CD4-positive, alpha-beta T cell treated with Interleukin-21 for 1 hour (primary cell): ENCODE measurements at places on chromosomes 6 and 20.

- DNase-seq, result no peak
Measured at GRCh38 chr6:168035661-168036545, 38.4 kb downstream of the KIF25 start.

DNA sequence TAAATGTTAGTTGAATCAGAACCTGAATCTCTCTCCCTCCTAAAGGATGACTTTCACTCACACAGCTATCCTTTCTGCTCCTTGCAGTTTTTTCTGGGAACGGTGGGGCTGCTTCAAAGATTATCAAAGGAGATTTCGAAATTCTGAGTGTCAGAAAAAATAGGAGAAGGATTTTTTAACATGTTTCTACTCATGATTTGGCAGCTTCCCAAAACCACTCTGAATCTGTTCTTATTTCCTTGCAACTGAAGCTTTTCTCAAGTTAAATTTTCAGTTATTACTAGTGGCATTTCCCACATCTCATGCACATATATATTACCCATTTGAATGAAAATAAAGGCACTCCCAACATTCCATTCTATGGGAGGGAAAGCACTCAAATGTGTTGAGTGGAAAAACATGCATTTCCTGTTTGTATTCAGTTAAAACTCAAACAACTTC is 123.6 kb downstream of the LCA5 start:
- DNase-seq, result no peak

DNA sequence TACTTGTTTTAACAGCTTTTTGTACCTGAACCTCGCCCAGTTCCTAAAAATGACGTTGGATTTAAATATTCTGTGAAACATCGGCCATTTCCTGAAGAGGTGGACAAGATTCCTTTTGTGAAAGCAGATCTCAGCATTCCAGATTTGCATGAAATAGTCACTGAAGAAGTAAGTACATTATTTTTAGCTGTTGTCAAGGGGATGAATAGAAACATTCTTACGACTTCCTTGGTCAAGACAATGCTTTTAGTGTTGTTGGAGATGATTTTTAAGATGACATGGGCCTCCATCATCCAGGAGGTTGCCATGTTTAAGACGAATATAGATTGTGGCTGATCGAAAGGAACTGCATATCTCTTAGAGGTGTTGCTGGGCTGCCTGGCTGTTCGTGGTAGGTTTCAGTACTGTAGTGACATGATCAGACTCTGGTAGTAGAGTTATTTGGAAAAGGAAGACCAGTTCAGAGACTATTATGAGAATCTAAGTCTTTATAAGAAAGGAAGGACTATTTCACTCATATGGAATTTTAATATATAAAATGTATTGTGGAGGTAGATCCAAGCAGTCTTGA is 29.9 kb upstream of the ADIG start:
- no peak for DNase-seq

- no peak for DNase-seq
Measured at GRCh38 chr6:168844821-168845609, 404.0 kb downstream of the SMOC2 start.

- DNase-seq, result no peak
Measured at GRCh38 chr6:15501826-15502445, 160.9 kb downstream of the DTNBP1 start.

GRCh38 chr6:136618086-136618485 is 67.9 kb upstream of the MAP7 start:
- no peak for DNase-seq

GRCh38 chr20:34271956-34272355 is 30.7 kb downstream of the ASIP start:
- DNase-seq, result no peak

GRCh38 chr6:157561414-157561790 is 180.4 kb downstream of the ZDHHC14 start:
- DNase-seq, result no peak

- DNase-seq, result no peak
Measured at GRCh38 chr20:57652606-57653545, 32.6 kb upstream of the ZBP1 start.

GRCh38 chr20:53866794-53867740 is 203.3 kb downstream of the BCAS1 start:
- DNase-seq, result no peak

DNA sequence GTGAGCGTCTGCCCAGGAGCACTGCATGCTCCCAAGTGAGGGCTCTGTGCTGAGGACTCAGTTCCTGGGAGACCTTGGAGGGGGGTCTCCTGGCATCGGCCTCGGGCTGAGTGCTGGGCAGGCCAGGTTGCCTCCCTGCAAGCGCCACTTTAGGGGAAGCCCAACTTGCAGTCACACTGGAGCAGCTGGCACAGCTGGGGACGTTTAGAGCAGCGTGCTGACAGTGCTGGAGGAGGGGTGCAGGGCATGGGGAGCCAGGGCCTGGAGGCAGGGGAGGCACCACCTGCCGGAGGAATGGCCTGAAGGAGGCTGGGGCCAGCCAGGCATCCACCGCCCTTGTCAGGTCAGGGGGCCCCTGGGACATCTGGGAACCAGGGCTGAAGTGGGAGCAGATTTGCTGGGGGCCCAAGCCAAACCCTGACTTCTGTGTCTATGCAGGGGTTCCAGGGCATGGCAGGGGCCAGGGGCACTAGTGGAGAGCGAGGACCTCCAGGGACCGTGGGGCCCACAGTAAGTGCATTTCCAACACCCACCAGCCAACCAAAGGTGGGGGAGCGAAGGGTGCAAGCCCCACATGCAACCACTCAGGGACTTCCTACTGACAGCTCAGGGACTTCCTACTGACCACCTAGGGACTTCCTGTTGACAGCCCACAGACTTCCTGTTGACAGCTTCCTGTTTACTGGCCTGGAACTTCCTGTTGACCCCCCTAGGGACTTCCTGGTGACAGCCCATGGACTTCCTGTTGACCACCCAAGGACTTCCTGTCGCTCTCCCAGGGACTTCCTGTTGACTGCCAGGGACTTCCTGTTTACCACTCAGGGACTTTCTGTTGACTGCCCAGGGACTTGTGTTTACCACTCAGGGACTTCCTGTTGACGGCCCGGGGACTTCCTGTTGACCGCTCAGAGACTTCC is 33.6 kb downstream of the COL20A1 start:
- peak; percentile 3 for DNase-seq

GRCh38 chr6:168663041-168663440 is 222.1 kb downstream of the SMOC2 start:
- no peak for DNase-seq

DNA sequence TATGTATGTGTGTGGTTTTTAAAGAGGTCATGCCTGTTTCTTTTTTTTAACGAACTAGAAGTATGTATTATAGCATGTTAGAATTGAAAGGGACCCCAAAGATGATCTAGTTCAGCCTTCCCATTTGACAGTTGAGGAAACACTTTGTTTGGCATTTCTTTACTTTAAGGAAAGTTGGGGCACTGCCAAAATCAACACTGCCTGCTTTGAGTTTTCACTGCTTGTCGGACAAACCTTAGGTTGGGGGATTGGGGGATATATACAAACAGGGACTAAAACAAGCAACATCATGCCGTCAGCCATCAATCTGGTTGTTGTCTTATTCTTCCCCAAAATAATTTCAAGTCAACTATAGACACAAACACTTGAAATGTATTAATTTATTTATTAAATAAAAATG is 14.1 kb upstream of the CALHM6 start:
- no peak for DNase-seq

- DNase-seq, result no peak
Measured at GRCh38 chr6:146902846-146903245, 301.4 kb upstream of the STXBP5 start.

- no peak for DNase-seq
Measured at GRCh38 chr6:132919045-132919860, 104.9 kb downstream of the RPS12 start.

DNA sequence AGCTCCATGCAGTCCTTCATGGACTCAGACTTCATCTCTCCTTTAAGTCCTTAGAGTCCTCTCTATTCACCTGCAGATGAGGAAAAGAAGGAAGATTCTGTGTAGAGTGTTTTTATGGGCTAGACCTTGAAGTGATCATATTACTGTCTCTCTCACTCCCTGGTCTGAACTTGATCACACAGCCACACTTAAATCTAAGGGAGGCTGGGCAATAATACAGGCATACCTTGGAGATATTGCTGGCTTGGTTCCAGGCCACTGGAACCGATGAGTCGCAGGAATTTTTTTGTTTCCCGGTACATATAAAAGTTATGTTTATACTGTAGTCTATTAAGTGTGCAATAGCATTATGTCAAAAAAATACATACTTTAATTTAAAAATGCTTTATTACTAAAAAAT is 59.2 kb upstream of the FOXO3 start:
- DNase-seq, result no peak

- DNase-seq, result peak; percentile 22
Measured at GRCh38 chr6:90098001-90098531, 198.6 kb downstream of the BACH2 start.

DNA sequence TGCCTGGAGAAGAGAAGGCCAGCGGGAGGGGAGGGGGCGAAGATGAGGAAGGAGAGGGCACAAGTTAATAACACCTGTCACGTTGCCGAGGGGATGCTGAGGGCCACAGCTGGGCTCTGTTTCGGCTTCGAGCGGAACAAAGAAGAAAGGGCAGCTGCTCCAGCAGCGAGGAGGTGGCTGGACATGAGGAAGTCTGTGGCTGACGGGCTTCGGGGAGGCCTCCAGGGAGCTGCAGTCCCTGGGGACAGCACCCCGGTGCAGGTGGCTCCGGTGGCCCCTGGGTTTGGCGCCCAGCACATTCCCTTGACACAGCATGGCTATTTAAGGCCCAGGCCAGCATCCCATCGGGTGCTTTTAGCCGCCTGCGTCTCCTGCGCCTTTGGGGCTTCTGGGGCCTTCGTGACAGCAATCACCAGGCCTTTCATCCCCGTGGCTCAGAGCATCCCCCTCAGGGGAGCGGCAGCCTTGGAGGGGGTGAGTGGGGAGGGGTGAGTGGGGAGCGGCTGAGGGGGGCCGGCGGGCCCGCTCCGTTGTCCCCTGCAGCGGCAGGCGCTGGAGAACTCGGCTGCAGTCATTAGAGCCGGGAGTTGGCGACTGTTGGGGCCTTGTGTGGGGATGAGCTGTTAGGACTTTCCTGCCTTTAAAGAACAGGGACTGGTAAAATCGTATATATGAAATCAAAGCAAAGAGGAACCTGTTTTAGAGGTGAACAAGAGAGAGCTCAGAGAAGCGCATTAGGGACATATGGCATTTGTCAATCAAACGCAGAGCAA is 99.0 kb downstream of the TMEM242 start:
- no peak for DNase-seq

DNA sequence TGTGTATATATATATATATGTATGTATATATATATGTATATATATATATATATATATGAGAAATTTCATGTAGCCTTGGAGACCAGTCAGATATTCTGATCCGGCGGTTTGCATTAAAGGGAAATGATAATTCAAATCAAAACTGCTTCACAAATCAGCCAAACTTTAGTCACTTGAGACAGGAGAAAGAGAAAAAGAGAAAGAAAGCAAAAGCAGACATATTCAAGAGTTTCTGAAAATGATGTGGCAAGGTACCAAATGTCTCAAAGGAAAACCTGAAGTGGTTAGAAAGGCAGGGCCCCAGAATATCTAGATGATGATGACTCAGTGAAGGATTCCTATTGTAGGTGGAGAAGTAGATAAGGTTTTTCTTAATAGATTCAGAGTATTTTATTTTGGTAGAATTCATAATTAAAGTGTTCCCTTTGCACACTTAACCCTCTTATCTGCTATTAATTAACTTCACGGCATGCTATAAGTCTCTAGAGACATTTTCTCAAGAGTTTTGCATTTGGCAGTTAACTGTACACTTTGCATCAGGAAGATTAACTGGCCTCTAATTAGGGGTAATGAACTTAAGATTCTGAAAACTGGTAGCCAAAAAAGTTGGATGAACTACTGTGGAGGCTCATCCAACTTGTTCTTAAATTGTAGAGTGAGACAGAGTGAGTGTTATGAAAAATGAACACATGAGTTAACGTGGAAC is 50.1 kb upstream of the ASF1A start:
- no peak for DNase-seq

DNA sequence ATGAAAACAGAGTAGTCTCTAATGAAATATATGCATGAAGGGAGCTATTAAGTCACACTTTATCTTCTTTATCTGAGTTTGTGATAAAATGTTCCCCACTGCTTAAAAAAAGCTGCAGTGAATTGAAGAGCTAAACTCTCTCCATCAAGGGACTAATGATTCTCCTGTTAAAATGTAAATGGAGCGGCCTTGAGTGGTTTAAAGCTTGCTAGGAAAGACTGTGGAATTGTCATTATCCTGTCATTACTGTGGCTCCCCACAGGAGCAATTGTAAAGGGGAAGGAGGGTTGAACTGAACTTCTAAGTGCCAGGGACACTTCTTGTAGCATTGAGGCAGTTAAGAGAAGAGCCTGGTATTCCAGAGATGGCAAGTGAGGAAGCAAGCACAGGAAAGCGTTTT is 17.3 kb upstream of the CNR1 start:
- DNase-seq, result no peak

- no peak for DNase-seq
Measured at GRCh38 chr20:48131581-48131980, 346.3 kb upstream of the SULF2 start.

- no peak for DNase-seq
Measured at GRCh38 chr6:8940356-8940755, 505.0 kb upstream of the SLC35B3 start.

GRCh38 chr6:161837854-161838253 is 564.0 kb upstream of the AGPAT4 start:
- DNase-seq, result no peak

DNA sequence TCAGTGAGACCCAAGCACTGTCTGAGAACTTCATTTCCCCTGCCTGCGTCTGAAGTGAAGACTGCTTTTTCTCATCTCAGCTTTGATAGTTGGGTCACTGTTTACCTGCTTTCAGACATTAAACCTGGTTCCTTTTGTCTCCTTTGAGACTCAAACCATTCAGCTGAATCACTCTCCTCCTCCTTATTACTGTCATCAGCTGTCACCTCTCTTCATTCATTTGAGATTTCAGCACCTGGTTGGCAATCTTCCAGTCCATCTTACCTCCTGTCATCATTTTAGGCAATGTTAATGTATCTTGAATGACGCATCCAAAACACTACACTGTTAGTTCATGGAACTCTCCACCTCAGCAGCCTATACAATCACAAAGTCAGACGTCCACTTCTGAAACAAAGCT is 34.3 kb upstream of the SOX4 start:
- DNase-seq, result no peak

DNA sequence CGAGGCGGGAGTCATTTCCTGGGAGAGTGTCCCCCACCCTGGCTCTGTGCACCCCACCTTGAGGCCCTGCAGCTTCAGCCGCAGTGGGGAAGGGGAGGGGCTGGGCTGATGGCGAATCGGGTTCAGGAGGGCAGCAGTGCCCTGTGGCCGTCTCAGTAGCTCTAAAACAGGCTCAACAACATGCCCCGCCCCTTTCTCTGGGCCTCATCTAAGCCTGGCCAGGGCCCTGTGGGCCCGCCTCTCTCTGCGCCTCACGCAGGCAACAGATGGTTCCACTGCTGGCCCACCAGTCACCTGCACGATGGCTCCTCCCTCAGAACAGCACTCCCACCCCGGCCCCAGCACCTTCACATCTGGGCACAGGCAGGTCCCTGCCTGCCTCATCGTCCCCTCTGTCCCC is 30.2 kb downstream of the CHRNA4 start:
- DNase-seq, result no peak

DNA sequence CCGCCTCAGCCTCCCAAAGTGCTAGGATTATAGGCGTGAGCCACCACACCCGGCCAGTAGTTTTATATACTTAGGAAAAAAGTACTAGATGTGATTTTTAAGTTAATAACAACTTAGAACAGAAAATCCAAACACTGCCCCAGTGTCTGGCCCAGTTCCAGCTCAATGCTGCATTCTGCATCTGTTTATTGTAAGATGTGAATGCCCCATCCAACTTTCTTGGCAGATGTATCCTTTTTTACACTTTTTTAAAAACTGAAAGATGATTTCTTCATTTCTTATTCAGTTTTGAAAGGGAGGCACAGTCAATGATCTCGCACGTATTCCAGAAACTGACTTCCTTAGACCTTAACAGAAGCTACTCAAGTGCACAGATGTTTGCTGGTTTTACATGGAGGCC is 85.6 kb upstream of the SRSF6 start:
- no peak for DNase-seq
